ENCODE measurements at places on chromosomes 7 and 10.

DNA sequence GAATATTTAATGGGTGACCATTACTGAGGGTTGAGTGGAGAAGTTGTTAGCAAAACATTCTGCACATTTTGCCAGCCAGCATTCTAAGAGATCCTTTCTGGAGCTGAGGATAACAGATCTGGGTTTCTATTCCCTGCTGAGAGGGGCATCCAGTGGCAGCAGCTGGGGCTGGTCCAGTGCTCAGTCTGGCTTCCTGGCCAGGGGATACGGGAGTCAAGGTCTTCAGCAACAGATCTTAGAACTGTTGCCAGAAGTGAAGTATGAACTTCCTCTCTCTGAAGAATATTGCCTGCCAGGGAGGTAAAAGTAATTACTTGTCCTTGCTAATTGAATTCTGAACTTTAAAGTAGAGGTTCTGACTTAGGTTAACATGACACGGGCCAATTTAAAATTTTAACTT lies 568.4 kb downstream of the REEP3 start:
- DNase-seq = no peak

DNA sequence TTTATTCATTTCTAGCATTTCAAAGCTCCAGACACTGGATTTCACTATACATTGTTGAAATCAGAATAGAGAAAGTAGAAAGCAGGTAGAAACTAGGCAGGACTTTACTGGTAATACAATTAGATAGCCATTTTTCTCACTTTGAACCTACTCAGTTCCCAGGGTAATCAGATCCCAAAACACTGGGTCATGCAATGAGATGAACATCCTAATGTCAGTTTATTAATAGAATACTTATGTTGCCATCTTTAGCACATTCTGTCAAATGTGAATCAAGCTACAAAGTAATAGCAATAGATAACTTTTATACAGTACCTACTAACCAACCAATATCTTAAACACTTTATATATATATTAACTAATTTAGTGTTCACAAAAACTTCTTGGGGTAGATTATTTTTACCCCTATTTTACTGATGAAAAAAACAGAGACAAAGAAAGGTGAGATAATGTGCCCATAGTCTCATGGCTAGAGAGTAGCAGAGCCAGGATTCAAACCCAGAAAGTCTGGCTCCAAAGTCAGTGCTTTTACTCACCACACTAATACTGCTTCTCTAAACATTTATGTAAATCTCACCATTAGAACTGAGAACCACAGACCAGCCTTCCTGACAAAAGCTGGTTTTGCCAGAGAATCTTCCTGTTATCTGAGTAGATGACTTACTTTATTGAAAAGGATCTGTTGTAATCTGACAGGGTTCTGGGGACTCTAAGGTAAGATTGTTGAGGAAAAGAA lies 153.8 kb upstream of the KAT6B start:
- no peak for DNase-seq

DNA sequence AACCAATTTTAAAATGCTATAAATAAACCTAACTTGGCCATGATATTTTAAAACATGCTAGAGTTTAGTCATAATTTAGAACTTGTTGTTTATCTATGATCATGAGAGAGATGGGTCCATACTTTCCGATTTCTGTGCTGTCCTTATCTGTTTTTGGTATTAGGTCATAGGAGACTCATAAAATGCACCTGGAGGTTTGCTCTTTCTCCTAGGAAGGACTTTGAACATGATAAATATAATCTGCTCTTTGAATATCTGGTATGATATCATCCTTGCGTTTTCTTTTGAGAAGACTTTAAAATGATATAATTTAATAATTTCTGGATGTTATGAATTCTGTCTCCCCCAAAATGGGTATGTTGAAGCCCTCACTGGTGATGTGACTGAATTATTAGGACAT lies 9.0 kb upstream of the ANTXRL start:
- DNase-seq = no peak

- no peak for DNase-seq
Measured at GRCh38 chr7:91080351-91080750, 183.9 kb upstream of the FZD1 start.

- no peak for DNase-seq
Measured at GRCh38 chr7:64945503-64946175, 42.6 kb downstream of the ZNF273 start.

GRCh38 chr7:129188892-129189660 lies 643 bp downstream of the SMO start:
- DNase-seq = peak; percentile 59

DNA sequence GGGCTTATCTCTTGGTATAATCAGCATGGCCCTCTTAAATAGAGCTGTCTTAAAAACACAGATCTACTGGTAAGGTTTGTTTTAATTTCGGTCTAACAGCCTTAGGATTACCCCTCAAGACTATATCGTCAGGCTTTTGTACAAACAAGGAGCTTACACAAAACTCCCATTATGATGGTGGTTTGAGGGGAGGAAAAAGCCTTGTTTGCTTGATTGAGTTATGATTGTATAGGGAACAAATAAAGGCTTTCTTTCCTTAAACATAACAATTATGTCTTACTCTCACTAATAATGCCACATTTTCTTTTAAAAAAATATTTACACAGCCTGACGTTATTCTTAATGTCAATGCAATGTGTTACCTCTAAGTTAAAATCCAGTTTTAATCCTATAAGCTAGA lies 188.8 kb upstream of the TCF7L2 start:
- no peak for DNase-seq

DNA sequence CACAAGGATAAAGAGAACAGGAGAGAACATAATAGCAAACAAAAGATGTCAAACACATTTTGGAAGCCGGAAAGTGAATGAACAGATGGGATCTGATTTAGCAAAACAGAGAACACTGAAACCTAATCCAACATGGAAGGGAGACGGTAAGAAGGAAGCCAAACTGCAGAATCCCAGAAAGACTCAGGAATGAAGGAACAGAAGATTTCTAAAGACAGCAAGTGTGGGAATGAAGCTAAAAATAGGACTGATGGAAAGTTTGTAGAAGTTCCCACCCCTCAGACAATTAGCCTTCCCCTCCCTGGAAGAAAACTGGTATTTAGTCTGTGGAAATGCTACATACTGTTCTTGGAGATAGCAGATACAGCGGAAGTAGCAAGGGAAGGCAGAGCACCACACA lies 40.8 kb downstream of the SLC16A12 start:
- no peak for DNase-seq

DNA sequence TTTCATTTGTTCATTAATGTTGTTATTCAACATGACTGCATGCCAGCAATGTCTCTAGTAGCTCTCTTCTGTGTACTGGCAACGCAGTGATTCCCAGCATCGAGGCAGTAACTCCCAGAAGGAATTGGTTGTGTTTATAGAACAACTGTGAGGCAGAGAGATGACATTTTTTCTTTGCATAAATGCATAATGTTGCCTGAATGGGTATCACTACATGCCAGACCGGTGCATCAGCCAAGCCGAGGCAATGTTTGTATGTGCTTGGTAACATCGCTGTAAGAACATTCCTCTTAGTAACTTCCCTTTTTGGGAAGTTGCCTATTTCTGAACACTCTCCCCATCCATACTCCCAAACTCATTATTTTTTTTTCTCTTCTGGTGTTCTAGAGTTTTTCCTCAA lies 182.9 kb downstream of the HTR7 start:
- DNase-seq = peak; percentile 4

- no peak for DNase-seq
Measured at GRCh38 chr7:7738622-7739021, 20.2 kb upstream of the RPA3 start.

- no peak for DNase-seq
Measured at GRCh38 chr10:47325303-47326291, 3.3 kb downstream of the GDF2 start.

GRCh38 chr10:48608279-48608681 lies 3.4 kb upstream of the ARHGAP22 start:
- peak; percentile 56 for DNase-seq

GRCh38 chr7:99469381-99470065 lies 3.2 kb upstream of the ZNF789 start:
- DNase-seq = no peak
